ENCODE measurements at places on chromosomes 4 and X.

DNA sequence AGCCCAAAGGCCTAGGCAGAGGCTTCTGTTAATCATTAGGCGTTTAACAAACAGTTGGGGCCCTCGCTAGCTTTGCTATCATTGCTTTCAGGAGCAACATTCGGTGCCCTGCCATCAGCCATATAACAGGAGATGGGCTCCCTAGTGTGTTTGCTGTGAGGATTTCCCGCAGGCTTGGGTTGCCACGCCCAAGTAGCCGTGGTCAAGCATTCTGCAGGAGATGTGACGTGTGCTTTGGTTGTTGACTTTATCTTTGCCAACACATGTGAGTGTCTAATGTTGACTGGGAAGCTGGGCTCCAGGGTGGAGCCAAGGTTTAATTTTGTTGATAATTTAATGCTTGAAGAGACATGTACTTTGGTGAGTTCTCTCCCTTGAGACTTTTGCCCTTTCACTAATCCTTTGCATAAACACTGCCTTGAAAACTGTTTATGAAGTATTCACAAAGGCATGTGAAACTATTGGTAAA is 184.6 kb upstream of the KIT start:
- DNase-seq: no peak

- no peak for DNase-seq
These were observed 62.3 kb upstream of the SMARCA5 start for GRCh38 chr4:143451186-143451585.

GRCh38 chrX:150767475-150768131 is 74.4 kb downstream of the MTMR1 start:
- no peak for DNase-seq

GRCh38 chrX:20421697-20422096 is 155.0 kb upstream of the RPS6KA3 start:
- DNase-seq: no peak

- DNase-seq: no peak
These were observed 548.7 kb upstream of the DIPK2B start for GRCh38 chrX:45749375-45749774.

DNA sequence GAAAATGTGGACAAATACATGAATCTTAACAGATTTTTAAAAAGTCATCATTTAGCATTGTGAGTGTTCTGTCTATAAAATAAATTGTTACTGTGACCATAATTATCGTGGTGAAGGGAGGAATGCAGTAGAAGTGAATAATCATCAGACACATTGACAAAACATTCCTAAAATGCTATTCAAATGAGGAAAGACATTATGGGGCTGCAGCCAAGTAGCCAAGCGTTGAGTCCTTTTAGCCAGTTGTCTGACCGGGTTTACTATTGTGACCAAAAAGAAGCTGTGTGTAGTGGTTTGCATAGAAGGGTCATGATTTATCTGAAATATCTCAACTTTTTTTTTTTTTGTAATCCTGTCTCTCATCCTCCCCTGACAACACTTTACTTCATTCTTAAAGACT is 19.5 kb downstream of the WWC2 start:
- DNase-seq: no peak

- no peak for DNase-seq
These were observed 240.6 kb downstream of the AFAP1 start for GRCh38 chr4:7699031-7699430.

DNA sequence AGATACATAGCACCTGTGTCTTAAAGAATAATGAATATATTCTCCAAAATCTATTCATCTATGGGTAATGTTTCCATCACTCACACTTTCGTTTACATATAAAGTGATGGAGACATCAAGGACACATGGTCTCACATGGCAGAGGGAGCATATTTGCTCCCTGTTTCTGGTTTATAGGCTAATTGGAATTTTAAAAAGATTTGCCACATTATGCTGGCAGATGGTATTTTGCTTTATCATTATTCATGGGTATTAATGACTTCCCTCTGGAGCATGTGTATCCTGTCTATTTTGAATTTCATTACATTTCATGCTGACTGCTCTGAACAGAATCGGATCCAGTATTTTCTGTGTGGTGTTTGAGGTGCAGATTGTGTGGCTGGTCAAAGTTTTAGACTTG is 79.0 kb downstream of the PDGFRA start:
- no peak for DNase-seq

DNA sequence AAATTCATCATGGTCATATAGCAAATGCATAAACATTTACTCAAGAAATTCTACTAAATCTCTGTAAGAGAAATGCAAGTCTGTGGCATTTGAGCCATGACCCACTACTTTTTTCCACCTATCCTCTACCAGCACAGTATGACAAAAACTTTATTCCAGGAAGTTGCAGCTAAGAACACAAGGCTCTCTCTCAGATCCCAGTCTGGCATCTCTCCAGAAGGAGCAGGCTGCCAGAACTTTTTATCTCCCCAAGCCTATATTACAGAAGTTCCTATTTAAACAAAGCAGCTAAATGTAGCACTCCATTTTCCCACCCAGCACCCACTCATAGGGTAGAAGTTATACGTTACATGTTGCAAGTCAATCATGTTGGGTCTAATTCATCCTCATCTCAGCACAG is 49.3 kb upstream of the EPGN start:
- DNase-seq: no peak

DNA sequence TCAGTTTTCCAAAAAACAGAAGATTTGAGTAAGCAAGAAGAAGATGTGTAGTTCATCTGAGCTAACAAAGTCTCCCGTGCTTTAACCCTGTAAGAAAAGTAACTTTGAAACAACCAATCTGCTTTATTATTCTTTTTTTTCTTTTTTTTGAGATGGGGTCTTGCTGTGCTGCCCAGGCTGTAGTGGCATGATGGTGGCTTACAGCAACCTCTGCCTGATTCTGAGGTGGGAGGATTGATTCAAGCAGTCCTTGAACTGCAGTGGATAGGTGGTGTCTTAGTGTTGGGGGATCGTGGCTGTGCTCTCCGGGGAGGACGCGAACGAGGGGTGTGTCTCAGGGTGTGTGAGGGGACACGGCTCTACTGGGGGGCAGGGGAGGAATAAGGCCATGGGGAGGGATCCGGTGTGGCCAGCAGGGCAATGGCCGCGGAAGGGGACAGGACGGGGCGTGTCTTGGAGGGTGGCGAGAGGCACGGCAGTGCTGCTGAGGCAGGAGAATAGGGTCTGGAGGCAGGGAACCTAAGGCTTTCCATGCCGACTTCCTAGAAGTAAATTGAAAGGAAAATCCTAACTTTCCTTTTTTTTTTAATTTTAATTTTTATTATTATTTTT is 2.4 kb downstream of the ARSD start:
- DNase-seq: no peak

DNA sequence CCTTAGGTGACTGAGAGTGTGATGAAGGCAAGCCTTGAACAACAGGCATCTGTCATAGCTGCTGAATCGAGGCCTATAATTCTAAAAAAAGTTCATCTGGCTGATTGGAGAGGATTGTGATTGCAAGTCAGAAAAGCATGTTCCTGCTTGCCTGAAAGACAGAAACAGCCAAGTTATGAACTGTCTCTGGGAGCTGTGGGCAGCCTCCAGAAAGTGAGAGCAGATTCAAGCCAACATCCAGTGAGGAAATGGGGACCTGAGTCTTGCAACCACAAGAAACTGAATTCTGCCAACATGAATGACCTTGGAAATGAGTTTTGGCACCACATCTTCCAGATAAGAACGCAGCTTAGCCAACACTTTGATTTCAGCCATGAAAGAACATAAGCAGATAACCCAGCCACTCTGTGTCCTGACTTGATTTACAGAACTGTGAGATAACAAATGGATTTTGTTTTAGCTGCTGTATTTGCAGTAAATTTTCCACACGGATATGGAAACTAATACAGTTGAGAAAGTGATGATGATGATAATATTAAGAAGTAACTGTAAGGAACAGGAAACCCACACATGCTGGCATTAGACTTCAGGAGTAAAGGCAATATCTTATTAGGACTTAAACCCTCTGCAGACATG is 240.3 kb upstream of the NDST3 start:
- DNase-seq: no peak

DNA sequence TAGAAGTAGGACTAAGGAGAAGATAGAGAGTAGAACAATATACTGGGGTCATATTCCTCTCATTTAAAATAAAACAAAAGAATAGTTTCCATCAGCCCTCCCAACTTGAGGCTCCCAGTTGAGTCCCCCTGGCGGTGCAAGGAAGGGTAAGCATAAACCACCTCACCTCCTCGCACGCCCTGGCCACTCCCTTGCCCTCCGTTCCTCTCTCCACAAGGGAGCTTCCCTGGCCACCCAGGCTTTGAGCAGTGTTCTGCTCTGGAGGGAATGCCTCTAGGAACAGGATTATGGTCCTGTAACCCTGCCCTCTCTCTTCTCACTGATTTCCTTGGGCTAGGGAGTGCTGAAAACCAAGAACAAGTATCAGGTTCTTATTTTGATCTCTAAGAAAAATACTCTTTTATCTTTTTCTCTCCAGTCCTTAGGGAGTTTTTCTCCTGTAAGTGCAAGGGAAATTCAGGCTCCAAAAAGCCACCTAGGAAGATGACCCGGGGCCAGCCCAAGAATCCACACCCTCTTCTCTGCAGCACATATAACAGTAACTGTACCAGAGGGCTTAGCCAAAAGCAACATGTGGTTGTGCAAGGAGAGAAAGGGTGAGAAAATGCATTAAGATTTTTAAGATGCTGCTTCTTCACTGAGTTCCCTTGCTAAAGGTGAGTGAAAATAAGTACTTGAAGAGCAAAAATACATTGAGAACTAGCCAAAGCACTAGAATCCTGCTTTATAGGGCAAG is 69.9 kb downstream of the USP38 start:
- DNase-seq: no peak

- no peak for DNase-seq
These were observed 4.0 kb upstream of the SLC2A9 start for GRCh38 chr4:10025230-10025806.

All from coronary artery (tissue), 2 donors.